ENCODE measurements at places on chromosomes 6 and 20.

DNA sequence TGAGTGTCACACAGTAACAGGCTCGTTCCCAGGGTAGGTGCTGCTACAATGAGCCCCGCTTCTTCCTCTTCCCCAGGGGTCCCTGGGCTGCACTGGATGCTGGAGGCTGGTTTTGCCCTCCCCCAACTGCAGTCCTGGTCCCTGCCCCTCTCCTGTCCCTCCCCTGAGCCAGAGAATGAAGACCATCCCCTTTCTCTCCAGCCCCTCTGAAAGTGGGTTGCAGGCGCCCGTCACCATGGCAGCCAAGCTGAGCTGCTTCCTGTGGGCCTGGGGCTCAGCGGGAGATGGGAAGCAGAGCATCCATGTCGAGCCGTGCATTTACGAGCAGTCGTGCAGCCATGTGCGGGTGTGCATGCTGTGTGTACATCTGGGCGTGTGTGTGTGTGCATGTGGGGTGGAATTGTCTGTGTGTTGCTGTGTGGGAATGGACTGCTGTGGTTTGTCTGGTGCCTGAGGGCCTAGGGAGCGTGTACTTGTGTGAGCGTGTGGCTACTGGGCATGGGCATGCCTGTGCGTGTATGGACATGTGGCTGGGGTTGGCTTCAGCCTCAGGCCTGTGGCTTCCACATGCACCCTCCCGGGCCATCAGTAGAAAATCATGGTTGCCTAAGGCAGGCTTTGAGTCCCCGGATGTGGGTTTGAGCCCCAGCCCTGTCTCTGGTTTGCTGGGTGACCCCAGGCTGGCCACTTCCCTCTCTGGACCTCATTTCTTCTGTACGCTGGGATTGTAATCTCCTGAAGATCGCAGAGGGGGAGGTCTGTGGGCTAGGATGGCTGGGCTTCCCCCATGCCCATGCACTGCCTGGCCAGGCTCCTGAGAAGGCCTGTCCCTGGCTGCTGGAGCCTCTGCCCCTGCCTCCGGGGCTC, 48.8 kb downstream of the SRC start:
- no peak for DNase-seq

DNA sequence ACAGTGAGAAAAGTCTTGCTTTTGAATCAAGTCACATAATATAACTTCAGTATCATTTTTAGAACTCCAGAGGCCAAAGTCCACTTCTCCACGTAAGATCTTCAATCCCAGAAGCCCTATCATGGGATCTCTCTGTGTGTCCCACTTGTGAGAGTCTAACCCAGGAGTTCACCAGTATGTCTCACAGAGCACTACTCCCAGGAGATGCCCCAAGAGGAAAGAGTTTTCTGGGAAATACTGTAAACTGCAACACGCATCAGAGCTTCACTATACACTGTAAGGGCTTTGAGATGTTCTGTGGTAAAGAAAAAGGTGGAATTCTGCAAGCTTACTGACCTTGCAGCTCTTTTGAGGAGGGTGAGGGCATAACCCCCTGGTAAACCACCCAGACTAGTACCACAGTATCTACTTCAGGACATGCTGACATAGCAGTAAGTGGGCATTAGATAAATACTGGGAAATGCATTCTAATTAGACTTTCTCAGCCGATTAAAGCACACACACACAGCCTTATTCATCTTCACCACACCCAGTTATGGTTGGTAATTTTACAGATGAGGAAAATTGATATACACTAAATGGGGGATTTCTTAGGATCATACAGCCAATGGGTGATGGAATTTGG, 12.3 kb downstream of the DCBLD1 start:
- no peak for DNase-seq

DNA sequence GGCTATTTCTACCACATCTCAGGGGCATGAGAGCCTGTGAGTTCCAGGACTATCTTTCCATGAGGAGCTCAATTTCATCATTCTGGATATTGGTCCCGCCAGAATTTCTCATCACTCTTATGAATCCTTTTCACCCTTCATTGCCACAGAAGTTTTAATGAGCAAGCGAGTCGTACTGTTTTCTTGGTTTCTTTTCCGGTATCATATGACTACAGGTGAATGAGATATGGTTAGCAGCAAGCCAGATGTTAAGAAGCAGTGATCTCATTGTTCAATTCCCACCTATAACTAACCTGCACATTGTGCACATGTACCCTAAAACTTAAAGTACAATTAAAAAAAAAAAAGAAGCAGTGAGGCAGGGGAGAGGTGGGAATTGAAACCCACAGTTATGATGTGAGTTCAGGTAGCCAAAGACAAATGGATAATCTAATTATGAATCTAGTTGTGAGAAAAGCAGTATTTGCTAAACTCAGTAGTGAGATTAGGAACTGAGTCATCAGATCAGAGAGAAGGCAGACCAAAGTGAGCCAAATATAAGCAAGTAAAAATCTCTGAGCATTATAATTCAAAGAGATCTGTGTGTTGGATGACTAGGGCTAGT, 78.0 kb upstream of the ELOVL5 start:
- no peak for DNase-seq

GRCh38 chr20:2164966-2165365, 63.3 kb downstream of the STK35 start:
- DNase-seq, result no peak

DNA sequence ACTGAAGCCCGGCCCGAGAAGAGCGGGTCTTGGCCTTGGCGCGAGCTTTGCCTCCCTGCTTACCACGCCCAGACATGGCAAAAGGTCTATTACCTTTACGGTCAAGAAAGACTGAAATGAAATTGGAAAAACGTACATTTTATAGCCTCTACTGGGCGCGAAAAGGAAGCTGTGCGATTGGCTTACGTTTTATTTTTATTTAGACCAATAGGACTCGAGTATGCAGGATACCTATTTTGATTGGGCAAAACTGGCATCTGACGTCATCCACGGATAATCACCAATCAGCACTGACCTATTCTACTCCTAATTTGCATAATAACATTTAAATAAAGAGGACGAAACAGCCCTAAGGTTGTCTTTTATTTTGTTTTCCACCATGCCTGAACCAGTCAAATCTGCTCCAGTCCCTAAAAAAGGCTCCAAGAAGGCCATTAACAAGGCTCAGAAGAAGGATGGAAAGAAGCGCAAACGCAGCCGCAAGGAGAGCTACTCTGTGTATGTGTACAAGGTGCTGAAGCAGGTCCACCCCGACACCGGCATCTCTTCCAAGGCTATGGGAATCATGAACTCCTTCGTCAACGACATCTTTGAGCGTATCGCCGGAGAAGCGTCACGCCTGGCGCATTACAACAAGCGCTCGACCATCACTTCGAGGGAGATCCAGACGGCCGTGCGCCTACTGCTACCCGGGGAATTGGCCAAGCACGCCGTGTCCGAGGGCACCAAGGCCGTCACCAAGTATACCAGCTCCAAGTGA, 97.4 kb downstream of the OR2B2 start:
- DNase-seq, result peak; percentile 44

DNA sequence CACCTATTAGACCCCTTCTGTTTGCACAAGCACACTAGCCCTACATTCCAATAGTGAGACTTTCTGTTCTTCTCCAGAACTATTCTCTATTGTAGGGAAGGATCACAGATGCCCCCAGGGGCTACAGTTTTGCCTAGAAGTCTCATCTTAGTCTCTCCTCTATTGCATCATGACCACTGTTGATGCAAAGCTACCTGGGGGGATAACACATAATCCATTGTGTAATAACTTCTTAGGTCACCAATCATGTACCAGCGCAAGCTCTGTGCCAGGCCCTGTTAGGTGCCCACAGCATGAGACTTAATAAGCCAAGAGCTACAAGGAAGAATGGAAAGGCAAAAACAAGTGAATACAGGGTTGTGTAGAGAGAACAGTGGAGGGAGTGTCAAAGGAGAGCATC, 98.1 kb upstream of the TNFAIP3 start:
- DNase-seq, result no peak

GRCh38 chr6:29447670-29448069, 8.6 kb downstream of the OR10C1 start:
- DNase-seq, result no peak

- DNase-seq, result no peak
Observed at GRCh38 chr6:43699564-43700186, 12.1 kb upstream of the MRPS18A start.

GRCh38 chr6:155964544-155964943, 508.9 kb upstream of the NOX3 start:
- no peak for DNase-seq

DNA sequence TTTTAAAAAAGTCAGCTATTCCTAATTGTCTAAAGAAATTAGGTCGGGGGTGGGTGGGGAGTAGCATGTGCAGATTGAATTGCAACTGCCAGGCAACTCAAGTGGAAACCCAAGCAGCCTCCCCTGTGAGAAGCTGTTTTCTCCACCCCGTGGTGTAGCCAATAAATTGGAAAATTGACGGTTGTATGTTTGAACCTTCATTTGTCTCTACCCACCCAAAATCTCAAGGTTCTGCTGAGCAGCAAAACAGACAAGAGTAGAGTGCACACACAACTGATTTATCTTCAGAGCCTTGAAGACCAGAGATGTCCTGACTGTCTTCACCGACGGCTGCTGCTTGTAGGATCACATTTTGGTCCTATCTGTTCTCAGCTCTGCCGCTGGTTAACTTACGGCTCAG, 88.5 kb downstream of the DTD1 start:
- no peak for DNase-seq

- DNase-seq, result no peak
Observed at GRCh38 chr6:13370623-13371022, 42.3 kb upstream of the TBC1D7 start.

DNA sequence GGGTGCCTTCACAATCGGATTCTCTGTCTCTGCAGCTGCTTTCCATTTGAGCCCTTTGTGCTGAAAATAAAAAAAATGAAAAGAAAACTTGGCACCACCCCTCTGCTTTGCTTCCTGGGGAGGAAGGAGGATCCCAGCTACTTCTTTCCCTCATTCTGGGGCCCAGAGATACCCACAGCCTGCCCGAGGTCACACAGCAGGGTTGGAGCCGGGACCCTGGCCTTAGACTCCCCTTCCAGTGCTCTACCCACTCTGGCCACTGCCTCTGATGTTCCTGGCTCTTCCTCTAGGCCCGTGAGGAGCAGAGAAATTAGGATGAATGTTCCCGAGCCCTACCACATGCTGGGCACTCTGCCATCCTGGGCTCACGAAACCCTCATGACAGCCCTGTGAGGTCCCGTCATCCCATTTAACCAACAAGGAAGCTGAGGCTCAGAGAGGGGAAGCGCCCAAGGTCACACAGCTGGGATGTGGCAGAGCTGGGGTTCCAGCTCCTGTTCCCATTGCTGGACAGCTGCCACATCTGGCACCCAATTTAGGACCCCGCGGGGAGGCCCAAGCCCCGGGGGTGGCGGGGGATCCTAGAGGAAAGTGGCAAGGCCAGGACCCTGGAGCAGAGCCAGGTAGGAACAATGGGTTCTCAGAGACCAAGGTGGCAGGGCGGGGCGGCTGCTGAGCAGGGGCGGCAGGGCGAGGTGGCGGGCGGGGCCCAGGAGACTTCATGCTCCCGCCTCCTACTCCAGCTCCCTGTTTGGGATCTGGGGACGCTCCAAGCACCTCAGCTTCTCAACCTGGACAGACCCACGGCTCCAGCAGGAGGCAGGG, 76.6 kb downstream of the CEBPB start:
- DNase-seq, result no peak

GRCh38 chr6:29667158-29667557, 10.3 kb downstream of the MOG start:
- DNase-seq, result no peak

DNA sequence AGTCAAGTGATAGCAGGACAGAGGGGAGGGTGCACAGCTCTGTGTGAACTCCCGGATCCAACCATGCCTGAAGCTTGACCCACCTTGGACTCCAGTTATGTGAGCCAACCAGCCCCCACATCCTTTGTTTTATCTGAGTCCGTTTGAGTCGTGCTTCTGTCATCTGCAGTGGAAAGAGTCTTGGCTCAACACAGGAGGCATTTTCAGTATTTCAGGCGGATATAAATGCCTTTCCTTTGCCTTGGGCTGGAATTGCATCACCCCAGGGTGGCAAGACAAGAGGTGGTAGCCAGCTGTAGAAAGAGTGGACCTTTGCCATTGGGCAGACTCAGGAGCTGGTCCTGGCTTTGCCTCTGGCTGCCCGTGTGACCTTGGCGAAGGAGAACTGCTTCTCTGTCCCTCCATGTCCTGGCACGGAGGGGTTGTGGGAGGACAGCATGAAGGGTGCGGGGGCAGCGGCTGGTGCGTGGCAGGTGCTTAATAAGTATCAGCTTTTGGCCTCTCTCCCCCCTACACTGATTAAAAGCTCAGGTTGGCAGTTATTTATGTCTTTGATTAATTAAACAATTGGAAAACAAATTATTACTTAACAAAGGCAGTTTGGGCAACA, 42.6 kb upstream of the APCDD1L start:
- DNase-seq, result no peak

GRCh38 chr6:24933868-24934401, 1.8 kb downstream of the RIPOR2 start:
- no peak for DNase-seq

DNA sequence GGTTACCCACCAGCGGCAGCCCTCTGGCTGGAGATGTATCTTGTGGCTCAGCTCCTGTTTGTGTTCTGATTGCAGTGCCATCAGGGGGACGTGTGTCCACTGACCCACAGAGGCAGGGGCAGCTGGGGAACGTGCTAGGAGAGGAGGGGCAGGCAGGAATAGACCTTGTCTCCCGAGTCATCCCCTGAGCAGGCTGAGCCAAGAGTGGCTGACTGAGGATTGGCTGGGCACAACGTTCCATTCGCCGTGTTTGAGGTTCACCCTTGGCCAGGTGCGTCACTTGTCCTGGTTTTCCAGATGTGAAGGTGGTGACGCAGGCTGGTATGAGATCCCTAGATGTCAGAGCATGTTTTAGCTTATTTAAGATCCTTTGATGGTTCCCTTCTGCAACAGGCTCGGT, 57.7 kb downstream of the ADNP start:
- DNase-seq, result no peak

DNA sequence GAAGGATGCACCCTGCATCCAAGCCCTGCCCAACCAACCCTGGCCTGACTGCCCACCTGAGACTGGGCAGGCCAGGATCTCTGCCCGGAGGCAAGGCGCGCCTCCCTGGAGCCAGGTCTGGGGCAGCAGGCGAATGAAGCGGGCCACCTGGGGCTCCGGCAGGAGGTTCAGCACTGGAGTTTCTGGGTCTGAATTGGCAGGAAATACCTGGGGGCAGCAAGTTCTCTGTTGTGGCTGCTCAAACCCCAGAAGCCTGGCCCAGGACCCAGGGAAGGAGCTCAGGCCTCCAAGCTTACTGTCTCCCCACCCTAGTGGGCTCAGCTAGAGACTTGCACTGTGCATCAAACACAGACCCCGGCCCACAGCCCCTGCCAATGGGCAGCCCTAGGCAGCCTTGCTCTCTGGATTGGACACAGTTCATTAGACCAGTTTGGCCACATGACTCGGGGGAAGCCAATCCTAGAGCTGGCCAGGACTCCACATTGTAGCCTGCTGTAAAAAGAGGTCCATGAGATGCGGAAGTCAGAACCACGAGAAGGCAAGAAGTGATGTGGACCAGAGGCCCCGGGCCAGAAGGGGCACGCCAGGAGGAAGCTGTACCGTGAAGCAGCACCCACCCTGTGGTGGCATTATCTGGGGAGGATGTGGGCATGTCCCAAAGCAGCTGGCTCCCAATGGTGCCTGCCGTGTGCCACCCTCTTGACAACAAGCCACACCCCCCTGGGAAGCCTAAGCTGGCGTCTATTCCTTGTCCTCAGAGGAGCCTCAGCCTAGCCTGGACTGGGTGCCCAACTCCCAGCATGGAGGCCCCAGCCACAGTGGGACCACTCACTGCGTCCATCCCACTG, 3.1 kb downstream of the CPXM1 start:
- DNase-seq, result no peak

- no peak for DNase-seq
Observed at GRCh38 chr20:6606651-6607050, 160.8 kb upstream of the BMP2 start.

Data from cerebellar nuclear complex (tissue), 1 donor.